ENCODE measurements at places on chromosomes 11 and 22. TPM values are rescaled to one million over a fixed set of nuclear protein-coding genes. Genes with fewer than 3 reads are reported as not detected.

LDLRAD3 gene
- 4.1 TPM for total RNA-seq

ENDOD1 gene
- 4.1 TPM for total RNA-seq

SMIM35 gene
- total RNA-seq = not detected

OR8D4 gene
- total RNA-seq = not detected

PGM2L1 gene
- total RNA-seq = 2.0 TPM

GUCY1A2 gene
- total RNA-seq = 0.13 TPM

MTMR2 gene
- total RNA-seq = 44.2 TPM

GRCh38 chr11:59918987-59919589 is 19.1 kb upstream of the OOSP1 start:
- DNase-seq = no peak

DNA sequence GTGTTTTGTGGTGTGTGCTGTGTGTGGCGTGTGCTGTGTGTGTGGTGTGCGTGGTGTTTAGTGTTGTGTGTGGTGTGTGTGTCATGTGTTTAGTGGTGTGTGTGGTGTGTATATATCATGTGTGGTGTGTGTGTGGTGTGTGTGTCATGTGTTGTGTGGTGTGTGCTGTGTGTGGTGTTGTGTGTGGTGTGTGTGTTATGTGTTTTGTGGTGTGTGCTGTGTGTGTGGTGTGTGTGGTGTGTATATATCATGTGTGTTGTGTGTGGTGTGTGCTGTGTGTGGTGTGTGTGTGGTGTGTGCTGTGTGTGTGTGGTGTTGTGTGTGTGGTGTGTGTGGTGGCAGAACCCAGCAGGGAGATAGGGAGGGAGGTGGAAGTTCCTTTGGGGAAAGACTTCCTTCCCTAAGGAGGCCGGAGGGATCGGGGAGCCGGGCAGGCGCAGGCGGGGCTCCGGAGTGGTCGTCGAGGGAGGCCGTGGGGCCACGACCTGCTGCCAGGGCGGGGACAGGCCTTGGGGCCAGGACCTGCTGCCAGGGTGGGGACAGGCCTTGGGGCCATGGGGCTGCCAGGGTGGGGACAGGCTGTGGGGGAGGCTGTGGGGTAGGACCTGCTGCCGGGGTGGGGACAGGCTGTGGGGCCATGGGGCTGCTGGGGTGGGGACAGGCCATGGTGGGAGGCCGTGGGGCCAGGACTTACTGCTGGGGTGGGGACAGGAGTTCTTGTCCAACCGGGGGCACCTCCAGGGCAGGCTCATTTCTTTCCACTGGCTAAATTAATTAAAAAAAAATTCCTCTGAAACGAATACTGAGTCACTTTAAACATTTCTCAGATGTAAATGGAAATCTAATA is 15.2 kb downstream of the PIM3 start:
- DNase-seq = no peak

DNA sequence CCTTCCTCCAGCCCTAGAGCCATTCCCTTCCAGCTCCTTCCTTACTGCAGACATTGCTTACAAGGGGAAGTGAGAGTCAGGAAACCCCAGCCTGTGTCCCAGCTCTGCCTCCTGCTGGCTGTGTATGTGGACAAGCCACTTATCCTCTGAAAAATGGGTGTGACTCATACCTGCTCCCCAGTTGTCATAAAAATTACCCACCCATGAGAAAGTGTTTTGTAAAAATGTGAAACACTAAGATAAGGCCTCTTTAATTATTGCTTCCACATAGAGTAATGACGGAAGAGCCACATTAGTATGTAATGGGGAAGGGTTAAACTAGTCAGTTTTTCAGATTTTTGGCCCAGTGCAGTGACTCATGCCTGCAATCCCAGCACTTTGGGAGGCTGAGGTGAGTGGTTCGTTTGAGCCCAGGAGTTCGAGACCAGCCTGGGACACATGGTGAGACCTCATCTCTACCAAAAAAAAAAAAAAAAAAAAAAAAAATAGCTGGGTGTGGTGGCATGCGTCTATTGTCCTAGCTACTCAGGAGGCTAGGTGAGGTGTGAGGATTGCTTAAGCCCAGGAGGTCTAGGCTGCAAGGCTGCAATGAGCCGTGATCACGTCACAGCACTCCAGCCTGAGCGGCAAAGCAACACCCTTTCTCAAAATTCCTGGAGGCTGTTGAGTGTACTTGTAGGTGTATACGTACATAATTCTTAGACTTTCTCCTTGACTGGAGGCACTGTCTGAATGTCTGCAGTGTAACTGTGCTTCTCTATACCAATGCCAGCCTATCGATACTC is 84.9 kb downstream of the CTTN start:
- peak; percentile 33 for DNase-seq

GRCh38 chr11:93487032-93487483 is 56.1 kb downstream of the SMCO4 start:
- DNase-seq = no peak

- DNase-seq = no peak
Observed at GRCh38 chr11:128643661-128644317, 50.1 kb upstream of the FLI1 start.

DNA sequence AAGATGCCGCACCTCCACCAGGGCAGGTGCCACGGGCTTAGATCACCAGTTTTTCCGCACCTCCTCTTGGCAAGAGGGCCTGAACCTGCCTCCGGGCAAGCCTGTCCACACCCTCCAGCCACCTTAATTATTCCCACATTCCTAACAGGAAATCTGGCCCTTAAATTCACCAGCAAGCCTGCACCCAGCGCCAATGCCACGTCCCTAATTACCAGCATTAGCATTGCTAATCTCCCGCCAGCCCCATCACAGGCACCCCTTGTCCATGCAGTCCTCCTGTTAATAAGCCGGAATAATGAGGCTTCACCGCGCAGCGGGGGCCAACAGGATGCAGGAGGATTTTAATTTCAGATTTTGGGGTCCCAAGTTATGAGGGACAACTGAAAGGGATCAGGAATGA is 69.7 kb downstream of the PHF21B start:
- no peak for DNase-seq

GRCh38 chr11:69554849-69555248 is 73.4 kb downstream of the LINC01488 start:
- DNase-seq = no peak

- DNase-seq = no peak
Observed at GRCh38 chr11:35133656-35134055, 5.3 kb upstream of the CD44 start.

DNA sequence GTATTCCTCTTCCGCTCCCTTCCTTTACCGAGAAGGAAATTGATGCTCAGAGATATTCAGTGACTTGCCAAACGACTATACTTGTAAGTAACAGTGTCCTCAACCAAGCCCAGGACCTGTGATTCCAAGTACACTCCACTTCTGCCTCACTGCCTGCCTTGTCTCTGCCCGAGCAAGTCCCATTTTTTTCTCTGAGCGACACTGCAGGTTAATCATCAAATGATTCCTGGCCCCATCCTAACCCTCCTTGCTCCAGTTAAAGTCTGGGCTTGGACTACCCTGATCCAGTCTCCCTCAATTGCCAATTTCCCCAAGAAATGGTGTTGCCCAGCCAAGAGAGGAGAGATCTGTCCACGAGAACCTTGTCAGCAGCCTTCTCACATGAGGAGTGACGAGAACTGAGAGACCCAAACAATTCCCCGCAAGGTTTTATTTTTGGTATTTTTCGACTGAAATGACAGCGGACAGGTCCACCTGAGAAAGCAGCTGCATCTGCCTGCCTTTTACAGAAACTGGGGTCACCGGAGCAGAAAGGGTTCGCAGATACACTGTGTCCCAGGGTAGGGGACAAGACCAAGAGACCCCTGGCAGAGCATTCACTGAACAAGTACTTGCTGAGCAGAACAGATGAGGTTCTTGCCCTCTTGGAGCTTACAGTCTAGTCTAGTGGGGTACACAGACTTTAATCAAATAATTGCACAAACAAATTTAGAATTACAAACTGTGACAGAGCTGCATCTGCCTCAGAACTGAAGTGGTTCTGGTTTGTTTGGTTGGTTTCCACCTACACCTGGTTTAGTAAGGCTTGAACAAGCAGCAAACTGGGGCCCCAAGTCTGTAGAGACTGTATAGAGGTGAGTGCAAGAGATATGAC is 11.4 kb downstream of the POU2AF1 start:
- no peak for DNase-seq

- DNase-seq = no peak
Observed at GRCh38 chr22:50445880-50446707, 28.7 kb downstream of the SBF1 start.

DNA sequence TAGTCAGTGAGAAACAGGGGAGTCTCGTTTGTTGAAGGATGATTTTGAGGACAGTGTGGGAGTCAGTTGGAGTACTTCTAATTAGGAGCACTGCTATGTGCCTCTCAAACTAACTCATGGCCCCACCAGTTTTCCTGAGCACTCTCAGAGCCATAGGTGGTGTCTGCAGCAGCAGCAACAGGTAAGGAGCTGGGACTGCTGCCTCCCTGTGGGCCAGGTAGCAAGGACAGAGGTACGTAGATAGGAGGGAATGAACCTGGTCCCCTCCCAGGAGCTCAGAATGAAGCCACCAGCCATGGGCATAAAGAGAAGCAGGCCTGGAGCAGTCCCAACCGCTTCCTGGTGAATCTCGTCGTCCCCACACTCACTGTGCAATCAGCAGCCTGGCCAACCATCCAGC is 183.4 kb downstream of the BUD13 start:
- DNase-seq = no peak

DNA sequence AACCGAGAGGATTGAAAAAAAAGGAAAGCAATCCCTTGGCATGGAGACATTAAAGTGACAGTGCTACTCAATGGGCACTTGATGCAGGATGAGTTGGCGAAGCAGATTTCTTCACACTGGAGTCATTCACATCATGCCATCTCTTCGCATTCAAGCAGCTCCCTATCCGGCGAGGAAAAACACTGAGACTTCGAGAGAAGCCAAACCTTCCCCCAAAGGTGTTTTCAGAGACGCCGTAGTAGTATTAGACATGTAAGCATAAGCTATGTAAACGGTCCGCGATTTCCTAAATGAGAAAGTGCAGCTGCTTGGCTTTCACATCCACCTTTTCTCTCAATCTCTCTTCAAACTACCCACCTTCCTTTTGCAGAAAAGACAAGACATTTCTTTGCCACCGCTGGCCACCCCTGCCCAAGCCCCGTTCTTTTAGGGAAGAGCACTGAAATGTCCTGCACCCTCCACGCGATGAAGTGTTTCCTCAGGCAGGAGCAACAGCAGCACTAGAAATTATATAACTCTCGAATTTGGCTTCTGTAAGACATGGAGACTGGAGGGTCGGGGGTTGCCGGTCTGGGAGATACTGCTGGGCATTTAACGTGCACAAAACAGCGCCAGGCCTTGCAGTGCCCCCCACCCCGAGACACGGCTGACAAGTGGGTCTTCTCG is at the start of gene DLG2:
Gene DLG2, minus strand, starts transcription at position 13 of the 666 bp plus-strand sequence.
- peak; percentile 14 for DNase-seq

DNA sequence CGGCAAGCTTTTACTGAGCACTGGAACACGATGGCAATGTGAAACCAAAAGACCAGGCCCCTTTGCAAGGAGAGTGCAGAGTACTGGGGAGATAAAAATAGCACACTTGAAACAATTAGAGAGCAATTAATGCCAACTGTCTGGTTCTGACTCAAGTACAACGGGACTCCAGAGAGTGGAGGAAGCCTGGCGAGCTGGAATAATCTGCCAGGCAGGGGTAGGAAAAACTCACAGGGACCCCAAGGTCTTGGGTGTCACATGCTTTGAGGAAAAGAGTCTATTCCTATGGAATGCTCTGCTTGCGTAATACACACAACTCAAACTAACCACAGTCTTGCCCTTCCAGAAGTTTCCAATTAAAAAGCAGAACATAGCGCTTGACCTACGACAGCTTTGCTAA is 113.0 kb upstream of the CLMP start:
- no peak for DNase-seq

DNA sequence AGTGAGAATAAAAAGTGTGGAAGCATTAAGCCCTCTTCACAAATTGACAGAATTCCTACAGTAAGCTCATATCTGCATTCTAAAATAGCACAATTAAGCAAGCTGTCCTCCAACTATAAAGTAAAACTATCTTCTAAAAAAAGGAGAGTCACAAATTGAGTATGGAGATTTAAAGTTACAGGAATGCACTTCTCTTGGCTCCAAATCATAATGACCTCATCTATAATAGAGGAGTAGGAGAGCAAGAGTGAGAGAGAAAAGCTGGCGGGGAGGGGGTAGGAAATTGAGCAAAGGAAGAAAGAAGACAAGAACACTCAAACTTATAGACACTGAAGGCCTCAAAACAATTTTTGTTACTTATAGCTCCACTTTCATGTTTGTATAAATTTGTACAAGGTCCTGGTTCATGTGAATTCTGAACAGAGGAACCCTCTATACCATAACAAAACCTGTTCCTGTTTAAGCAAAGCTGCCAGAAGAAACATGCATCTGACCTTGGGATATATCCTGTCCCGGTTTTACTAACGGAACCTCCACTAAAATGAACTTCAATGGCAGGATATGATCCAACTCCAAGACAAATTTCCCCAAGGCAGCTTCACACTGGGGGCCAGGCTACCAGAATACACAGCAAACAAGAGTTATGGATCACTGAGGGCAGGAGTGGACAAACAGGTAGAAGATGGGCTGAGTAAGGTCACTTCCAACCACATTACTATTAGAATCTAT is 37.2 kb downstream of the SLC35F2 start:
- DNase-seq = no peak

GRCh38 chr11:115776916-115777315 is 272.7 kb upstream of the CADM1 start:
- no peak for DNase-seq

DNA sequence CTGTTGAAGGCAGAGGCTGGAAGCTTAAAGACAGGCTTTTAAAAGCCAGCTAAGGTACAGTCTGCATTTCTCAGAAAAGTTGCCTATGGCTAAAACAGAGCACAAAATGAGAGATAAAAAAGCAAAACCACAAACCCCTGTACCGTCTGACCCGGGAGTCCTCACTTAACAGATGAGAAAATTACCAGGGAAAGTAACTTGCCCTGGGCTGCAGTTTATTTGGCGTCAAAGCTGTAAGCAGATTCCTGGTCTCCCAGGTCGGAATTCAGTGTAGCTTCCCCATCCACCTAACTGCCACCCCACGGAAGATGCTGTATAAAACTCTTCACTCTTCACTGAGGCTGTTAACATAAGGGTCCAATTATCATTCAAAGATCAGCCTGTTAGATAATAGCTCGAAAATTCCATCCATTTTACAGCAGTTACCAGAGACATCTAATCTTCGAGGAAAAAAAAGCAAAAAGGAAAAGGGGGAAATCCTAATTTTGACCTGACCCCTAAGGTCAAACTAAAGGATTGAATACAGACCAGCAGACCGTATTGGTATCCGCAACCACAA is 1.5 kb downstream of the TCF20 start:
- no peak for DNase-seq

GRCh38 chr11:35427071-35427470 is 7.7 kb upstream of the SLC1A2 start:
- no peak for DNase-seq

GRCh38 chr11:22344081-22344480 is 5.9 kb downstream of the SLC17A6 start:
- DNase-seq = no peak

- DNase-seq = no peak
Observed at GRCh38 chr22:50245214-50246072, 620 bp upstream of the TUBGCP6 start.

GRCh38 chr11:78427615-78428265 is 10.1 kb upstream of the GAB2 start:
- DNase-seq = no peak

- DNase-seq = no peak
Observed at GRCh38 chr22:38758276-38758945, 2.6 kb upstream of the SUN2 start.

Measured in SJSA1 (cell line).